ENCODE measurements at places on chromosomes 12 and 14.

DNA sequence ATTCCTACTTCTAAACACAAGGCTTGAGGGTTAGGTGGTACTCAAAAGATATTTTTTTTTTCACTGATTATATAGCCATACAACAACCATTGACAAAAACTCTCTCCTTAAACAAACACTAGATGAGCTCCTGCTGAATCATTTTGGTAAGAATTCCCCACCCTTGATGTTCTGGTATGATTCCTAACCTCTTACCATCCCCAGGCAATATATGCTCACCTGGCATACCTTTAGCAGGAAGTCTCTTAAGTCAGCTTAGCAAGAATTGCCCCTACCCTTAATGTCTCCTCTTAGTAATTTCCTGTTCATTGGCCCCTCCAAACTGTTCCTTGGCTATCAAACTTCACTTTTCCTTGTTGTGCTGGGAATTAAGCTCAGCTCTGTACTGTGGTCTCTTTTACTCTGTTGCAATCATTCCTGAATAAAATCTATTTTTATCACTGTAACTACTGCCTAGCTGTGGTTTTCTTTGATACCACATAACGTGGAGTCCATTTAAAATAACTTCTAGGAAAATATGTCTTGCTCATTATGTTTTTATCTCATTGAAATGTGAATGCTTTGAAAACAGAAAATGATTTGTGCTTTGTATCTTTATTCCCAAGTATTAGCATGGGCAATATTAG lies 712.6 kb downstream of the SLC16A7 start:
- DNase-seq, result no peak

- DNase-seq, result no peak
These were observed 51.2 kb downstream of the ATF7IP start for GRCh38 chr12:14416658-14417057.

DNA sequence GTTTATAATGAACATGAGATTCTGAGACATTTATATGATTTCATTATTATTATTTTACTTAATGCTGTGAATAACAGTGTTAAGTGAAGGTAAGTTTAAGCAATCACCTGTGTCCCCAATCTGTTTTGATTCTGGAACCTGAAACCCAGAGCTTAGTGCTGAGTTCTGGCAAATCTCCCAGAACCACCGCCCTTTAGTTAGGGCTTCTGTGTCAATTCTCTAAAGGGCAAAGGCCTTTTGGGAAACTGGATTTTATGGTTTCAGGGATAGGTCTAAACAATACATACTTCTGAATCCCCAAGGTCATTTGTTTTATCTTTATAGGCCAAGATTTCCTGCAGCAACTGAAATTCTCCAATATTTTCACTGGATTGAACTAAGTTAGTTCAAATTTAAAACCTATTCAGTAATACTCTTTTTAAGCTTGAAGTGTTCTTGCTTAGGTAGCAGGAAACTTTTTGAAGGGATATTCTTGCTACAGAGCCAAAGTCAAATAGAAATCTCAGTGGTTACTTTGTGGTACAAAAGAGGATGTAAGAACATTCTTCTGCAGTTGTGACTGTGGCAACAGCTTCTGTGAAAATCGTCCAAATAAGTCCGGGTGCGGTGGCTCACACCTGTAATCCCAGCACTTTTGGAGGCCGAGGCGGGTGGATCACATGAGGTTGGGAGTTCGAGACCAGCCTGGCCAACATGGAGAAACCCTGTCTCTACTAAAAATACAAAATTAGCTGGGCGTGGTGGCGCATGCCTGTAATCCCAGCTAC lies 10.0 kb upstream of the PKP2 start:
- DNase-seq, result no peak

DNA sequence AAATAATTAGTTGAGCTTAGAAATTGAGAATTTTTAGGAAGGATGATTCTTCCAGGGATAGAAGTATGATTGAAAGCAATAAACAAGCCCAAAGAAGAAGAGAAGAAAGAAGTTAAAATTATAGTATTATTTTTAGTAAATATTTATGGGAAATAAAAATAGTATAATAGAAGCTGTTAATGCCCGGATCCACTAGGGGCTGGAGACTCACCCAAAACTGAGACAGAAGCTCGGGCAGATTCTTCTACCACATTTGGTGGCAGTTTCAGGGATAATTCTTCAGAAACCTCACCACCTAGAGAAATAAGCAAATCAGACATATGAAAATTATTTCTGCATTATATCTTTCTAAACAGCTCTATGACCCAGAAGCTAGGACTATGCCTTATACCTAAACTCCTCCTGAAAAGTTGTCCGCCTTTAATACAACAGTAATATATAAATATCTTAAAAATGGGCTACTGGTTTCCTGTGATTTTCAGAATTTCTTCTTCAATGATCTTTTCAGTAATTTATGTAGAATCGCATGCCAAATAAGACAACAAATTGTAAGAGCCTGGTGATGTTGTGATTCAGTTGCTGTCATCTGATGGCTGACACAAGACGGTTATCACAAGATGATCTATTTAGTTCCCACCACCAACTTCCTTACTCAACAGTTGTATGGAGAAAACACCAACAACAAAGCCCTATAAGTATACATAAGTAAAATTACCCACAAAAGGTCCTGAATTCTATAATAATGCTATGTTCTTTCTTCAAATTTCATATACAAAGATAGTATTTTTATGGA lies 35.6 kb downstream of the A2M start:
- DNase-seq, result no peak

GRCh38 chr12:9365296-9365695 lies 157.1 kb upstream of the PZP start:
- no peak for DNase-seq
